Stimulated activated CD8-positive, alpha-beta memory T cell treated with anti-CD3 and anti-CD28 coated beads, Interleukin-7, amount 100 ng/mL, for 1 hour (primary cell): ENCODE measurements at places on chromosomes 5 and 9.

GRCh38 chr5:116365006-116365496 is 209.6 kb downstream of the SEMA6A start:
- DNase-seq = no peak

- DNase-seq = no peak
Observed at GRCh38 chr9:12843735-12844134, 68.9 kb downstream of the LURAP1L start.

- DNase-seq = no peak
Observed at GRCh38 chr9:89093201-89093975, 85.2 kb downstream of the SHC3 start.

- DNase-seq = no peak
Observed at GRCh38 chr5:153981905-153982605, 56.7 kb downstream of the FAM114A2 start.

- no peak for DNase-seq
Observed at GRCh38 chr5:128263357-128263756, 179.8 kb downstream of the SLC12A2 start.

- no peak for DNase-seq
Observed at GRCh38 chr9:134642385-134643181, 980 bp downstream of the COL5A1 start.

- DNase-seq = no peak
Observed at GRCh38 chr5:66306844-66307315, 162.8 kb downstream of the SREK1 start.

DNA sequence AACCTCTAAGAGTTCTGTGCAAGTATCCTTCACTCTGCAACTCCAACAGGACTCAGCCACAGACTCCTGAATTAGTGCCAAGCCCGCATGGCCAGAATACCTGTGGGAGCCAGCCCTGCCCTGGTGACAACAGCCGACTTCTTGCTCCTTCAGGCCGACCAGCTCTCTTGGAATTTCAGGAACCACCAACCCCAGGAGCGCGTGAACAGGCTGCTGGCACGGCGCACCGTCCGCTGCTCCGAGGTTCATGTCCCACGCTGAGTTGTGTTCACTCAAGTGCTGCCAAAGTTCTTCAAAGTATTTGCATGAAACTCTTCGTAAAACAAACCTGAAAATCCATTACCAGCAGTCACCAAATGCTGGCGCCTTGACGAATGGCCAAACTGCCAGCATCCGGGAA is 232.8 kb downstream of the NR2F1-AS1 start:
- DNase-seq = no peak

DNA sequence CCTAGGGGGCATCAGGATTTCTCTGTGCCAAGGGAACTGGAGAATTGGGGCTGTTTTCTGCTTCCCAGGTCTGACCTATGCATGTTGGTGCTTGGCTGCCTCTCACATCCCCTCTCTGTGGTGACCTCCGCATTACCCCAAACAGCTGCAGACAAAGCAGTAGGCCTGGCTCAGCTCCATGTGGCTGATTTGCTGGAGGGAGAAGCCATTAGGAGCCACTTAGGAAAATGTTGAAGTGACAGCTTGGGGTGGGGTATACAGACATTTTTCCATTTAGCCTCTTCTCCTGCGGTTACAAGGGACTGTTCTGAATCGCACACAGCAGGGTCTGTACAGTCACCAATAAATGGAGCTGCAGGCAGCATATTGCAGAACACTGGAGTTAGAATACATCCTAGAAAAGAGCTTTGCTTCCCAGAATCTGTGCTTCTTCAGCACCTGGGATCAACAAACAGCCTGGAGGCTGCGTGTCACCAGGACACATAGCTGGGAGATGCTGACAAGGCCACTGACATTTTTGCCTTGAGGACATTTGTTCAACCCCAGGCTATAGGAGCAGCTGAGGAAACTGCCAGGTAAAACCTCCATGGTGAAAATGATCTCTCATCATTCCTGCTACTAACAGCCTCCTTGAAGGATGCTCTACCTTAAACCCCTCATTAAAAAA is 335.3 kb downstream of the DIRAS2 start:
- DNase-seq = no peak

- no peak for DNase-seq
Observed at GRCh38 chr9:29449306-29449705, 1876.0 kb upstream of the C9orf72 start.

DNA sequence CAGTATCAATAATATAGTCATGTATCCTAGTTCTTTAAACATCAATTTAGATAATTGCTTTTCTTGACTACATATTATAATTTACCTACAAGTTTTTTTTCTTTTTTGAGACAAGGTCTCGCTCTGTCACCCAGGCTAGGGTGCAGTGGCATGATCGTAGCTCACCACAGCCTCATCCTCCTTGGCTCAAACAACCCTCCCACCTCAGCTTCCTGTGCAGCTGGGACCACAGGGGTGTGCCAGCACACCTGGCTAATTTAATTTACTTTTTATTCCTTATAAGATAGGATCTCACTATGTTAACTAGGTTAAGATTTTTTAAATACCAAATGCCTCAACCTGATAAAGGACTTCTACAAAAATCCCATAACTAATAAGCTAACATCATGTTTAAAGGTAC is 21.1 kb downstream of the UIMC1 start:
- no peak for DNase-seq

- no peak for DNase-seq
Observed at GRCh38 chr5:145887217-145887616, 14.4 kb upstream of the GRXCR2 start.
